AG10803 (cell line): ENCODE measurements at places on chromosomes 4 and X.

DNA sequence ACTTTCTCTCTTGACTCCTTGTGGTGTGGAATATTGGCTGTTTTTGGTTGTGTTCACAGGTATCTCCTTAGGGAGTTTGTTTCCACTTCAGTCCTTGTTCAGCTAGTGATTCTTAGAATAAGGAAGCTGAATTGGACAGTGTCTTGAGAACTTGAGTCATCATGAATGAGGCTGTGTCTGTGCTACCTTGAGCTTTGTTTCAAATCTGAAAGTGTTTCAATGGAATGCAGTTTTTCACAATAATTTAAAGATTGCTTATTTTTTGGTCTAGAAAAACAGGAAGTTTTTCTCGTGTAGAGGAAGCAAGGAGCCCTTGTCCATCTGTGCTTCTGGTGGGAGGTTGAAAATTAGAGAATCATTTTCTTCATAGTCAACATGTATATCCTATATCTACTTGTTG, 76.5 kb downstream of the ZNF518B start:
- DNase-seq, result peak; percentile 11

- DNase-seq, result peak; percentile 37
These were observed 840 bp upstream of the CLCN3 start for GRCh38 chr4:169619518-169619957.

DNA sequence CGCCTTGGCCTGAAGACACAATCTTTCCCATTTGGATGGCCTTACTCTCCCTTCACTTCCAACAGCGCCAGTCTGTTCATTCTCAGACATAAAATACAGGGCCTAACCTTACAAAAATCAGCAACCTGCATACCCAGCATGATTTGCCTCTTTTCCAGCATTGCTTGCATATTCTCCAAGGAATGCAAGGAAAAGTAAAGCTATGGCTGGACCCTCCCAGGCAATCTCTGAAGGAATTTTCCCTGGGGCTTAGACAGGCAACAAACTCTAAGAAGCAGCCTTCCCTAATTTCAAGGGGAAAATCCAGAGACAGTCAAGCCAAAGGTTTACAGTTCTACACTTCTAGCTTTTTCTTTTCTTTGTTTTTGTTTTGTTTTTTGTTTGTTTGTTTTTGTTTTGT, 3.6 kb downstream of the DCTD start:
- DNase-seq, result no peak

DNA sequence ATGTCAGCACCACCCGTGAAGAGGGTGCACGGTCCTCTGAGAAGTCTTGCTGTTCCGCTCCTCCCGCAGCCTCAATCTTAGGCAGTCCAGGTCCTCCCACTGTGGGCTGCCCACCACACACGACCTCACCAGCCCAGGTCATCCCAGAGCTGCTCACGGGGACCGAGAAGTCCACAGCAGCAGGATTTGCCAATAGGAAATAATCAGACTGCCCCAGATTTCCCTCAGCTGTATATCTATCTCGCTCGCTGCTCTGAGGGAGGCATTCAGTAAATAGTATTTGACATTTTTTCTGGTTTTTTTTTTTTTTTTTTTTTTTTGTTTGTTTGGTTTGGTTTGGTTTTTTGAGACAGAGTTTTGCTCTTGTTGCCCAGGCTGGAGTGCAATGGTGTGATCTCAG, 83.8 kb downstream of the STOX2 start:
- DNase-seq, result no peak

GRCh38 chrX:47091149-47091775, 13.0 kb downstream of the RGN start:
- peak; percentile 10 for DNase-seq

DNA sequence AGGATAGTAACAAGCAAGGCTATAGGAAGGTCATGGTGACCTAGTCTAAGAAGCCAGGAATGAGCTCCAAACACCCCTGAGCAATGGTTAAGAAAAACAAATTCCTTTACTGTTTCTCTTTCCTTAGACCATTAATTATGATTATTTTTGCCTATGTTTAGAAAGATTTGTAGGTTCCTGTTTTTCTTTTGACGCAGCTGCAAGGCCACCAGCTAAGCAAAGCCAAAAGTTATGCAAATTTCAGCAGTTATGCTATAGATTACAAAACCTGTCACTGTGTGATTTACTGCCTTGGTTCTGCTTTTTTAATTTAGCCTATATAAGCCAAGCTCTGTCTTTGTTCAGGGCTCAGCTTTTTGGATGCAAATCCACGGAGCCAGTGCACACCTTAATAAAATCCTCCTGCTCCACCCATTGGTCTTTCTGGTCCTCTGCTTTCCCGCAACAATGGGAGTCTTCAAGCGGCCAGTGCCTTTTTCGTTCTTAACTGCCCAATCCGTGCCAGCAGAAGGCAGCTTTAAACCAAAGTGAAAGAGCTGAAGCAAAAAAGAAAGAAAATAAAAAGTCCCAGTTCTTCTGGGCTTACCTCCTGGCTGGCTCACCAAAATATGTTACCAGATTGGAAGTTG, 1.4 kb upstream of the CEP135 start:
- DNase-seq, result no peak

- DNase-seq, result no peak
These were observed 498.9 kb downstream of the INPP4B start for GRCh38 chr4:142347241-142347640.

DNA sequence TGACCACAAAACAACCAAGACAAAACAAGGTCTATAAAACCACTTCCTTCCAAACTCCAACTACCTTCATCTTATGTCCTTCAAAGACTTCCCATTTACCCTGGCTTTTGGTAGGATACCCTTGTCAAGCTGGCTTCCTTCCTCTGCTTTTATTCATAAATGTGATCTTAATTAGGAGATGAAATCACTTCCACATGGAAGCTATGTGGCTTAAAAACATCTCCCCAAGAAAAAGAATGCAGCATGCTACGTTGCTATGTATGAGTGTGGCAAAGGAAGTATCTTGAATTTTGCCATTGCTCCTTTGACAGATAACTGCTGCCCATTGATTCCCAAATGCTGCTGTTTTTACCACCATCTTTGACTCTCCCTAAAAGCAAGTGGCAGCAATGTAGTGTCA, 46.4 kb upstream of the VEGFD start:
- DNase-seq, result peak; percentile 58

DNA sequence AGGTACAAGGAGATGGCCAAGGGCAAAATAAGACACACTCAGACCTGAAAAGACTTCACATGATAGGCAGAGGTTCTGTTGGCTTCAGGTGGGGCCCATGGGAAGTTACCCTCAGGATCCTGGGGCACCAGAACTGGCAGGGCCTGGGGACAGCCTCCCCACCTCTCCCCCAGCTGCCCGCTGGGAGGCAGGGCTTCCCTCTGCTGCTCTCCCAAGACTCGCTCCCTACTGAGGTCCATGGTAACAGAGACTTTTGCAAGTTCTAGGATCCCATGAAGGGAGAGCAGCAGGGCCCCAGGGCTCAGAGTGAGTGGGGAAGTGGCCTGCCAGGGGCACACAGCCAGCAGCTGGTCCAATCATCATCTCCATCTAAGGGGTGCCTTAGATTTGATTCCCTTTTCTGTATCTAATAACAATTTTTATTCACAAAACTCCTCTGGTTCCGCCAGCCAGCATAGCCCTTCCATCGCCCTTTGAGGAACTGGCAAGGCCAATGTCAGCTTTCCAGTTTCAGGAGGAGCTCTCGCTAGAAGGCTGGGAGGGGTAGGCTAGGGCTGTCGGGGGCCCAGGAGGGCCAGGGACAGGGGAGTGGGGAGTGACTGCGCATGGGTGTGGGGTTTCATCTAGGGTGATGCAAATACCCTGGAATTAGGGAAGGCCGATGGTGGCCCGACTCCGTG, 78.2 kb downstream of the SLC2A9 start:
- no peak for DNase-seq

DNA sequence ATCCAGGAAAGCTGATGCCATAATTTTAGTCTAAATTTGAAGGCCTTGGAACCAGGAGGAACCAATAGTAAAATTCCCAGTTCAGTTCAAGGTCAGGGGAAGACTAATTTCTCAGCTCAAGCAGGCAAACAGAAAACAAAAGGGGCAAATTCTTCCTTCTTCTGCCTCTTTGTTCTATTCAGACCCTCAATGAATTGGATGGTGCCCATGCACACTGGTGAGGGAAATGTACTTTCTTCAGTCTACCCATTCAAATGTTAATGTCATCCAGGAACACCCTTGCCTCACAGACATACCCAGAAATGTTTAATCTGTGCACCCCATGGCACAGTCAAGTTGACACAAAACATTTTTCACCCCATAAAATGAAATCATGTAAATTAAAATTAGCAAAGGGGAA, 1851.2 kb upstream of the ADGRL3 start:
- no peak for DNase-seq
